ENCODE measurements at places on chromosomes 12 and 14.

DNA sequence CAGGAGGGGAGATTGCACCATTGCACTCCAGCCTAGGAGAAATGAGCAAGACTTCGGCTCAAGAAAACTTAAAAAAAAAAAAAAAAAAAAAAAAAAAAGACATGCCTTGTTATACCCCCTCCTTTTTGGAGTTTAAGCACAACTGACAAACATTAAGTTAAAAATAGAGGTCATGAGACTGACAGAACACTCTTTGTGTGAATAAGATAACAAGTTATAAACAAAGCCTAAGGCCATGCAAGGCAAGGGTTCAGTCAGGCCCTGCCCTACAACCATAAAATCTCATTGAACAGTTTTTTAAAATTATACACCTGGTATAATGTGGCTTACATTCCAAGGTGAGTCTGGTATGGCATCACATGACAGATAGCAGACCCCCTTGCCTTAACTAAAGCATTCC is 39.3 kb downstream of the TSPAN19 start:
- no peak for DNase-seq

DNA sequence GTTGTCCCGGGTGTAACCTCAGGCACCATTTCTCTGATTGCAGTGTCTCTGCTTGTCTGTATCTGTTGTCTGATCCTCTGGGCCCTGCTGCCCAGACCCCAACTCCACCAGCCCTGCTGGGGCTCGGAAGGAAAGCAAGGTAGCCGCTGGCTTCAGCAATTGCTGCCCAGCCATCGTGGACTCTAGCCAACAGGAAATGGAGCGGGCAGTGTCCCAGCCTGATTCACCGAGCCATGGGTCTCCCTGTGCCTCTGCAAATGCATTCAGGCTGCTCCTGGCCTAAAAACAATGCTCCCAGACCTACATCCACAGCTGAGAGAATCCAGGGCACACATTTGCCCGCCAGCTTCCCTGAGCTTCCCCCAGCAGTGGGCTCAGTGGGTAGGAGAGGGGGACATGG is 9.2 kb downstream of the TUNAR start:
- DNase-seq, result no peak

- peak; percentile 16 for DNase-seq
Observed at GRCh38 chr12:88298761-88299242, 156.7 kb downstream of the TMTC3 start.

- DNase-seq, result peak; percentile 12
Observed at GRCh38 chr12:64826234-64826633, 1.8 kb downstream of the TBC1D30 start.

DNA sequence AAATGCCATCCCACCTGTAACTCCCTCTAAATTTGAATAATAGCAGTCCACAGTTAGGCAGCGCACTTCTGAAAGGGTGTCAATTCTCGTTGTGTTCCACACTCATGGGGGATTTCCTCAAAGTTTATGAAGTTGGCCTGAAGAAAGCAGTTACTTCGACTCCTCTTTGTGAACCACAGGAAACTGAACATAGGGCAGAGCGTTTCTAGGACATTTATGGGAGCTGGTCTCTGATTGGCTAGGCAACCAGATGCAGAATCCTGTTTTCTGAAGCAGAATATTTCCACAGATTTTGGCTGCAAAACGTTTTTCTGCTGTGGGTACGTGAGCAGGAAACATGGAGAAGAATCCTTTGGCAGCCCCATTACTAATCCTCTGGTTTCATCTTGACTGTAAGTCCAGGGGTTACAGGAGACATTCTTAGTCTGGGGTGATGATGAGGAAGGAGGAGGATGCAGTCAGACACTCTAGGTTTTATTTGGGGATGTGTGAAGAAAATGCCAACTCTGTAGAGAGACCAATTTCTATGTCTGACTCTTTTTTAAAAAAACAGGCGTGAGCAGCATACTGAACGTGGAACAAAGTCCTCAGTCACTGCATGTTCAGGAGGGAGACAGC is 431.5 kb upstream of the OR4E1 start:
- DNase-seq, result no peak

GRCh38 chr12:33423706-33424105 is 15.9 kb downstream of the SYT10 start:
- DNase-seq, result no peak

DNA sequence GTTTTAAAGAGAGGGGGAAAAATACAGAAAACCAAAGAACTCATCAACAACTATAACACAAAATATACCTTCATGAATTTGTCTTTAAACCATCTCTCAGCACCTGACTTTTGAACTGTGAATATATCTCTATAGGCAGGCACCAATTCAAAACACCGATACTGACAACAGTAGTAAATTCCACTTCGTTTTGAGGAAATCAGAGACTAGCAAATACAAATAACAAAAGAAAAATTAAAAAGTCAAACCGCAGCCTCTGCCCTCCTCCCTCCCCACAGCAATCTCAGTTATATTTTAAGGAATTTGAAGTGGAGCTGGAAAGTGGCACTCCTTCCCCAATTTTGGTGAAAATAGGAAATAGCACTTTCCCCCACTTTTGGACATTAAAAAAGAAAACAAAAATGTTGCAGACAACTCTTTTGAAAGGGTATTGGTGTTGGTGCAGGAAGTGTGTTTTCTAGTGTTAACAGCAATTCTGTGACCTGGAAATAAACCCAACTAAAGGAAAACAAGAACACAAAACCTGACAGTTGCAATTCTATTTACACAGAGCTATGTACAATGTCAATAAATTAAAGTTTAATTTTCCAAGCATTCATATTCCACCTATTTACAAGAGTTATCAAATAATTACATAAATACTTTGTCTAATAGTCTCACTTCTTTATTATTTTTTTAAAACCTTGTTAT is 13.5 kb downstream of the TBX3 start:
- DNase-seq, result no peak

DNA sequence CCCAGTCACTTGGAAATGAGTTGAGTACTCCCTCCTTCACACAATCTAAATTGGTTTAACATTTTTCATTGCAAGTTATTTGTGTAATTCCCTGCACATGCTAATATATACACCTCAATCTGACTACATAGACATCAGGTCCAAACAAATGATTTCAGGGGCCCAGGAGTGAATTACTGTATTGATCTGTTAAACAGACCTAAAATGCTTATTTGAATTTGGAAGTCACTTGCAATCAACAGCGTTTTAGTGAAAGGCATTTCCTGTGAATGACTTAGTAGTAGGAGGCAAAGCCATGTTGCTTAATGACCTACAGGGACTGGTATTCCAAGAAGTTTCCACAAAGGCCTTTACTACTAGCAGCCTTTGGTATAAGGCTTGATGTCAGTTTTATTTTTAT is 22.6 kb upstream of the SLC15A5 start:
- DNase-seq, result peak; percentile 51

DNA sequence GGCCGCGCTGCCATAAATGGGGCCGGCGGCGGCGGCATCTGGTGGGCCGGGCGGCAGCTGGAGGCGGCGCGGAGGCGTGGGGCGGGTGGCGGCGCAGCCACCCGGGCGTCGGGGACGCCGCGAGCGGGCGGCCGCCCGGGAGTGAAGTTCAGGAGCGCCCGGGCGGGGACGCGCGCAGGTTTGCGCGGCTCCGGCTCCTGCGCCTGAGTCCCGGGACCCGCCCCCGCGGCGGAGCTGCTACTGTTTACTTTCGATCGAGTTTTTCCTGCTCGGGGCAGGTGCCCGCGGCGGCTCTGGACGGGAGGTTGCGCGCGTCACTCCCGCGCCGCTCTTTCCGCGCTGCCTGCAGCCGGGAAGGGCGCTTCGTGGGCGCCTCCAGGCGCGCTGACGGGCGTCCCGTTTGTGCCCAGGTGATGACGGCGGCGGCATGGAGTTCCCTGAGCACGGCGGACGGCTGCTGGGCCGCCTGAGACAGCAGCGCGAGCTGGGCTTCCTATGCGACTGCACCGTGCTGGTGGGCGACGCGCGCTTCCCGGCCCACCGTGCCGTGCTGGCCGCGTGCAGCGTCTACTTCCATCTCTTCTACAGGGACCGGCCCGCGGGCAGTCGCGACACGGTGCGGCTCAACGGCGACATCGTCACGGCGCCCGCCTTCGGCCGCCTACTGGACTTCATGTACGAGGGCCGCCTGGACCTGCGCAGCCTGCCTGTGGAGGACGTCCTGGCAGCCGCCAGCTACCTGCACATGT is at the start of gene ZBTB42:
Gene ZBTB42 (plus strand): TSS at position 331 of the 749 bp plus-strand sequence. CDS start 97 bp downstream, at position 428.
- no peak for DNase-seq

GRCh38 chr14:20512177-20512905 is 7.0 kb downstream of the RNASE10 start:
- no peak for DNase-seq

GRCh38 chr12:49048953-49049352 is 11.6 kb downstream of the KMT2D start:
- no peak for DNase-seq

- no peak for DNase-seq
Observed at GRCh38 chr12:53710091-53710490, 17.2 kb downstream of the CALCOCO1 start.

DNA sequence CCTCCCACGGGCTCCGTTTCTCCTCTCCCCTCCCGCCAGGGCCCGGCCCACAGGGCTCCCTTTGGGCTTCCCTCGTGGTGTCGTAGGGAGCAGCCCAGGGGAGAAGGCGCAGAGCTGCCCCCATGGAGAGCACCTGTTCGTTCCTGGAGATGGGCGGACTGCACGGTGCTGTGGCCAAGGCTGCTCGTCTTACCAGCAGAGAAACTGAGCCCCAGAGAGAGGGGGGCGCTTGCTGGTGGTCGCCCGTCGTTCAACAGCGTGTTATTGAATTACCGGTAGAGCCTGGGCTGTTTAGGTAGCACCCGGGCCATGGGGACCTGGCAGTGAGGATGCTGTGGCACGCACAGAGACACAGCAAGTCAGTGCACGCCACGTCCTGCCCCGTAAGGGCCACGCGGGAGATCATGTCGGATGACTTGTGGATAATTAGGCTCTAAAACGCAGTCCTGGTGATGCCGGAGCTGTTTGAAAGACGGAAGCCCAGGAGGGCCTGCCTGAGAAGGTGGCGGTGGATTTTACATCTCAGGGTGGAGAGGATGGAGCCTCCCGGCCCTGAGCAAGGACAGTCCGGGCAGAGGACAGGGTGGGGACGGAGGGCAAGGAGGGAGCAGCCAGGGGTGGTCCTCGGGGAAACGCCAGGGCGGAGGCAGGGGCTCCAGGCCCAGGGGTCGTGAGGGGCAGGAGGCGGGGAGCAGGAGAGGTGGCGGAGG is 134.4 kb downstream of the ADGRD1 start:
- DNase-seq, result no peak

- no peak for DNase-seq
Observed at GRCh38 chr12:119153477-119154434, 25.0 kb upstream of the HSPB8 start.

DNA sequence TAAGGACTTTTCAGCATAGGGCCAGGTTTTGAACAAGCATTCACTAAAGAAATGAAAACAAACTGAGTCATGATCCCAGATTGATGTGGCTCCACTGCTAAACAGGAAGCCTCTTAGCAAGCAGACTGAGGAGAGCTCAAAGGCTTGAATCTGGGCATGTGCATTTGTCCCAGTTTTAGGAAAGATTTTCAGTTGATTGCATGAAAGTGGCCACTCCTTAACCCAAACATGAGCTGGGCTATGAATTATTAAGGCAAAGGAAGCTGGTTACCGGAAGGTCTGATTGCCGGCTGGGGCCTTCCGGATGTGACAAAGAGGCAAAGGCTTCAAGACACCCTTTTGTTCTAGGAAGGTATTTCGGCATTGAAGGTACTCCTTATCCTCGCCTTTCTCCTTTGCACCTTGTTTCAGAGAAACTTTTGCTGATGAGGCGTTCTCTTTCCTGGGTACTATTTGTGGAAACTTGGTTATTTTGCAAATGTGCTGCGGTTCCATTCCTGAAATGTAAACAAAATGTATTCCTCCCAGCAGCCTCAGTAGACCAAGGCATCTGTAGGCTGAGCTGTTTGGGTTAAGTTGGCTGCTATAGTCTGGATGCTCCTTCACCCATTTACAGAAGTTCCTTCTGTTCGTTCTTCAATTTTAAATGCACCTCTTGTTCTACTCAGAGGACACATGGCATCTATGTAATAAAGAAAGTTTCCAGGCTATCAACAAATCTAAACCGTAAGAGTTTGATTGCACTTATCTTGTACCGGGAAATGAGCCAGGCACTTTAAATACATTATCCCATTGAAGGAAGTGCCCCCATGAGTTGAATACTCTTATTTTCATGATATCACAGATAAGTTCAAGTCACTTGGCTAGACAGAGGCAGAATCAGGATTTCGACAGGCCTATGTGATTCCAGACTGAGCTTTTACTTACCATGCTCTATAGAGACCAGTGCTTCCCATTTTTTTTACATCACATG is 115.6 kb upstream of the METAP2 start:
- no peak for DNase-seq

GRCh38 chr14:38016497-38016896 is 191.2 kb upstream of the SSTR1 start:
- no peak for DNase-seq

- DNase-seq, result no peak
Observed at GRCh38 chr12:13566292-13566691, 369.8 kb downstream of the EMP1 start.

DNA sequence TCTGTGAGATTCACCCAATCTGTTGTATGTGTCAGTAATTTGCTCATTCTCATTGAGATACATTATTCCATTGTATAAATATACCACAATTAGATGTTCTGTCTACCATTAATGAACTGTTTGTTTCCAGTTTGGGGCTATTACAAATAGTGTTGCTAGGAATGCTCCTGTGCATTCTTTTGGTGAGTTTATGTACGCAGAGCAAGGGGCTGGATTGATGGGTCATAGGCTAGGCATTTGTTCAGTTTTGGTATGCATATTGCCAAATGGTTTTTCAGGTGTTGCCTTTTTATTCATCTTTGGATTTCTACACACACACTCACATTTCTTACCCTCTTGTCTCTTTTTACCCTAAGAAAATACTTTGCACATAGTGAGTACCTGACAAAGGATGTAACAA is 93.4 kb downstream of the GPATCH2L start:
- no peak for DNase-seq

DNA sequence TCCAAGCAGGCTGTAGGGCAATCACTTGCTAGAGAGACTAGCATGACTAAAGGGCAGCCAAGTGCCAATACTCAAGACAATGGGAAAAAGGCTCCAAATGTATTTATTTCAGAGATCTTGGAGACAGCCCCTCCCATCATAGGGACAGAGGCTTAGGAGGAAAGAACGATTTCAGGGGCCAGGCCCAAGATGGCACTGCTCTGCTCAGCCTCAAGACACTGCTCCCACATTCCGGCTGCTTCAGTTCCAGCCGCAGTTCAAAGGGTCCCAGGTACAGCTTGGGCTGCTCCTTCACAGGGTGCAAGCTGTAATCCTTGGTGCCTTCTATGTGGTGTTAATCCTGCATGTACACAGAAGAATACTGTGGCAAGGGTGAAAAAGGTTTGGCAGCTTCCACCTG is 19.4 kb upstream of the OR4K5 start:
- no peak for DNase-seq

DNA sequence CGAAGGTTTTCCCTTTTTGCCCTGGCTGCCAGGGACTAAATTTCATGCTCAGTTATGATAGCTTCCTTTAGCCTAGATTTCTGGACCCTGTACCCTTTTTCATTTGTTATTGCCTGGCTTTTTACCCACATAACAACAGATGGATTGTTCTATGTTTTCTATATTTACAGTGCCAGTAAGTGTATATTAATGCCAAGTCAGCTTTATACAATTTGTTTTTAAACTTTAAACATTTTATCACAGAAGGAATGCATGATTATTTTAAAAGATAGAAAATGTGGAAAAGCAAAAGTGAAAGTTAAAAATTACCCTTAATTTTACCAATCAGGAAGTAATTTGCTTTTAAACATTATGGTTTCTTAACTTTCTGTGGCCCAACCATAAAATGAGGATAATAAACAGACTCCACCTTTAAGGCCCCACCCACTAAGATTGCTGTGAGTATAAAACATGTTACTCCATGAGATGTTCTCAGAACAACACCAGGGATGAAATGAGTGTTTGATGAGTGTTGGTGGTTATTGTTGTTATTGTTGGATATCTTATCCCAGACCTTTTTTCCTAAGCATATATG is 496.8 kb downstream of the EGLN3 start:
- DNase-seq, result no peak

All from fibroblast of gingiva (primary cell).